ENCODE measurements at places on chromosomes 3 and 15. TPM values are rescaled to one million over a fixed set of nuclear protein-coding genes. Genes with fewer than 3 reads are reported as not detected.

Gene BBX
- total RNA-seq: 37.2 TPM

DNA sequence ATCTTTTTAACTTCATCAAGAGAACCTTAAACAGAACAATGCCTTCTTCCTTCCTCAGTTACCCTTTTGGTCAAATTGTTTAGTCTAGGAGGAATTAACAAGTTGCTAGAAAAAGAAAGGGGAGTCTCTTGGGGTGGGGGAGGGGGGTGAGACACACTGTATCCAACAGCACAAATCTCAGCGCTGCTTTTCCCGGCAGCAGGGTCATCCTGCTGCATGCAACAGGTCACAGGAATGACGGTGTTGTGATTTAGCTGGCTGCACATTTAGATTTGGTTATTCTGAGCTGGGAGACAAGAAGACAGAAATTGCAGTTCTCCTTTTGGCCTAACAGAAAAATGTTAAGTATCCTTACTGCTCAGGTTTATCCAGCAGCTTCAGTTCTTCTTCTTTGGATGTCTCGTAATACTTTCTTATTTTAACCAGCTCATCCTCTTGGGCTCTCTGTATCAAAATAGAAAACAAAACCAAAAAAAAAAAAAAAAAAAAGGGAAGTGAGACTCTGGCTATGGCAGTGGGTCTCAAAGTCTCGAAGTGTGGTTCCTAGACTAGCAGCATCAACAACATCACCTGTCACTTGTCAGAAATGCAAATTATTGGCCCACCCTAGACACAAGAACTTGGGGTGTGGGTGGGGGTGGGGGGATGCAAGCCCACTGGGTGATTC is 190.5 kb downstream of the GREM1 start:
- DNase-seq: no peak

GRCh38 chr15:57056357-57056756 is 137.9 kb downstream of the TCF12 start:
- no peak for DNase-seq

- no peak for DNase-seq
These were observed 848 bp upstream of the GOLGA8B start for GRCh38 chr15:34584330-34584668.

Gene HRG
- not detected for total RNA-seq
